ENCODE measurements at places on chromosomes 16 and 17.
A peak's percentile ranks its signal among the peaks of the same experiment; 100 is the strongest.

DNA sequence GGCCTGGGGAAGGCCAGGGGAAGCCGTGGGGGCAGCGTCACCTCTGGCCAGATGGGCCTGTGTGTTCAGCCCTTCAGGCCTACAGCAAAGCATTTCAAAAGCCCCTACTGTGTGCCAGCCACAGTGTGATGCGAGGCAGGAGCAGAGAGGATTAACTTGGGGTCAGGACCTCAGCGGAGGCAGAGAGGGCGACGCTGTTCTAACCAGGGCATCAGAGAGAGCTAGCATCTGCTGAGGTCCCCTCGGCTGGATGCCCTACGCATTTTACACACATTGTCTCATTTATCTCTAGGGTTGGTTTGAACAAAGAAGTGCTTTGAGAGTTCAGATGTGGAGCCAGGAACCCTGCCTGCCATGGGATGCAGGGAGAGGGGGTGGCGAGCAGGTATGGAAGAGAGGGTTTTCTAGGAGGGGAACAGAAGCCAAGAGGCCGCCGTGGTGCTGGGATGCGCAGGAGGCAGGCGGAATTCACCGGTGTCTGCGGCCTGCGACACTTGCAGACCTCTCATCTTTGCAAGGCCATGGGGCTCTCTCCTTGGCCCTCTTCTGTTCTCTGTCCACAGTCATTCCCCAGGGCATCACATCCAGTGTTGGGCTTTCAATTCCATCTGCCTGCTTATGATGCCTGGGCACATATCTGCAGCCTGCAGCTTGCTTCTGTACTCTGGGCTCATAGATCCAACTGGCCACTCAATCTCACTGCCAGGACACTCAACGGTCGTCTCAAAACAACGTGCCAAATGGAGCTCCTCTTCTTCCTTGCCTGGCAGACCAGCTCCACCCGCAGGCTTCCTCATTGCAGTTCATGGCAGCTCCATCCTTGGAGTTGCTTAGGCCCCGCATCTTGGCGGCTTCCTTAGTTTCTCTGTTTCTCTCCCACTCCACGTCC lies 8.1 kb upstream of the NKD1 start:
- DNase-seq = peak; percentile 78

GRCh38 chr17:42428141-42428944 lies 5.3 kb upstream of the CAVIN1 start:
- peak; percentile 25 for DNase-seq

GRCh38 chr17:35002876-35003551 lies 22.7 kb downstream of the LIG3 start:
- no peak for DNase-seq

GRCh38 chr17:14050616-14051015 lies 18.7 kb upstream of the COX10 start:
- no peak for DNase-seq

- no peak for DNase-seq
Measured at GRCh38 chr17:64936117-64936516, 16.8 kb upstream of the LRRC37A3 start.

DNA sequence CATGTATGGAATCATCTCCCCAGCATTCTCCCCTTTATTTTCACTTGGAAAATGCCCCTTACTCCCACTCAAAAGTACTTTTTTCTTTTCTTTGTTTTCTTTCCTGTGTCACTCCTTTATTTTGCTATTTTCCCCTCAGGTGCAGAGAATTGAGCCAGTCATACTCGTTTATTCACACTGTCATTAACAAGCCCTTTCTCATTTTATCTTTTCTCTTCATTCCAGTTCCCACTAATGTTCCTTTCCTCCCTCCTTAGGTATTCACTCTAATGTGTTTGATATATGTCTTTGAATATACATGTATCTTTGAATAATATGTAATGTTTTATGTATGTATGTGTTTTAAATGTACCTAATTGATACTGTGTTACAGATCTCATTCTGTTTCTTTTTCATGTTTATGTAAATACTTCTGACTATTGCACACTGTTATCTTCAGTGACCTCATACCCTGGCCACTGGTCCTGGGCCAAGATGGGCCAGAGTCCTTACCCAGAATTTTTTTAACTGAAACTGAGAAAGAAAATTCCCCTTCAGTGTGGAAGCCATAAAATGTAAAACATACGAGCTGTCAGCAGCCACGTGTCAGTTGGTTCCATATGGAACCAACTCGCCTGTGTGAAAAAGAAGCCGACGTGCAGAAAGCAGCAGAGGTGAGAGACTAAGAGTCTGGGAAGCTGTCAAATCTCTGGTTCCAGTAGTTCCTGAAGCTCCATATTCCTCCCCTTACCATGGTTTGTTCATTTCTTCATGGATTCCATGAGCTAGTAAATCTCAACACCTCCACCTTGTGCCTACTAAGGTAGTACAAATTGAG lies 5.8 kb downstream of the SRR start:
- DNase-seq = no peak

DNA sequence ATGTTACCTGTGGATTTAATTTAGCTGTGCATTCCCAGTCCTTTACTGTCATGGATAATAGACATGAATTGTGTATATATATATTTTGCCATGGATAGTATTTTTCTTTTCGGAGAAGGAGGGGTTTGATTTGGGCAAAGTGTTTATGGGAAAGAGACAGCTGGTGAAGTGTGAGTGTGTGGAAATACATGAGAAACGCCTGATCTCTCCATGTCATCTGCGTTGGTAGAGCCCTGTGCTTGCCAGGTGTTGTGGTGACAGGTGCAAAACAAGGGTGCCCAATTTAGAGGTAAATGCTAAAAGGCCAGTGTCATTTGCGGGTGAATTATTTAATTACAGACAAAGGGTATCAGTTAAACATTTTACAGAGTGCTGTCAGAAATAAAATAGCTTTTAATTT lies 23.4 kb downstream of the NDEL1 start:
- DNase-seq = no peak

DNA sequence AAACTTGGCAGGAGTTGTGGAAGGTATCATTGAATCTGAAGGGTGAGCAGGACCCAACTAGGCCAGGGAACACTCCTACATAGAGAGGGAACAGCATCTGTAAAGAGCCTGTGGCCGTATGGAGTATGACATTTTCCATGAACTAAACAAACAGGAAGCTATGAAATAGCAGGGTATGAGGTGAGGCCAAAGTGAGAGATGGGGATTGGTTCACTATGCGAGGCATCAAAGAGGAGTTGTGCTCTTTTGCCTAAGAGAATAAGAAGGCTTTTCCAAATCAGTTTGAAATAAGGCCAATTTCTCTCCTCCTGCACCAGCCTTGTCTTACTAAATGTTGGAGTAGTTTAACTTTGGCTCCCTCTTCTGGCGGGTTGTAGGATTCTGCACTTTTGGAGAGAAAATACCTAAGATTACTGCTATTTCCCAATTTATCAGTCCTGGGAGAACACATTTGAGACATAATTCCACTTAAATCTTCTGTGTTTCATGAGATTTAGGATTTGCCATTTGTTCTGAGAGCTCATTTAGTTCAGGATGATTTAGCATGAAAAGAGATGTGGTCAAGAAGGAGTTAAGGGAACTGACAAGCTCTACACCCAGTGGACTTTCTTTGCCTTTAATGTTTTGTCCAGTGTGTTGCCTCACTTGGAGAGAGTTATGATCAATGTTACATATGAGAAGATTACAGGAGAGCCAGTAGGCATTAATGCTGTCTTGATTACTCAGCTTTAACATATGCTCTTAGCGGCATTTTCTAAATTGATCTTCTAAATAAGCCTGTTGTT lies 55.4 kb downstream of the TNRC6C start:
- peak; percentile 86 for DNase-seq

DNA sequence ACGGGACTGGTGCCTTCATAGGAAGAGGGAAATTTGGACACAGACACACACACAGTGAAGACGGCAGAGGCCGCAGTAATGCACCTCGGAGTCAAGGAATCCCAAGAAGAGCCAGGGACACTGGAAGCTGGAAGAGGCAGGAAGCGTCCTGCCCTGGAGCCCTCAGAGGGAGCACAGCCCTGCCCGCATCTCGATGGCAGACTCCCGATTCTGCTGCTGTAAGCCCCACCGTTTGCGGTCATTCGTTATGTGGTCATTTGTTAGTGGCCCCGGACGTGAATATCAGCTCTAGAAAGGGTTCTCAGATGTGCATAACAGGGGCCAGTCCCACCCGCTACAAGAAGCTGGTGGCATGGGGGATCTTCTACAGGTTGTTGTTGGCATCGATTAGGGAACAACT lies 316.6 kb downstream of the FOXL1 start:
- no peak for DNase-seq

- no peak for DNase-seq
Measured at GRCh38 chr16:526181-527014, 1.1 kb upstream of the CAPN15 start.

DNA sequence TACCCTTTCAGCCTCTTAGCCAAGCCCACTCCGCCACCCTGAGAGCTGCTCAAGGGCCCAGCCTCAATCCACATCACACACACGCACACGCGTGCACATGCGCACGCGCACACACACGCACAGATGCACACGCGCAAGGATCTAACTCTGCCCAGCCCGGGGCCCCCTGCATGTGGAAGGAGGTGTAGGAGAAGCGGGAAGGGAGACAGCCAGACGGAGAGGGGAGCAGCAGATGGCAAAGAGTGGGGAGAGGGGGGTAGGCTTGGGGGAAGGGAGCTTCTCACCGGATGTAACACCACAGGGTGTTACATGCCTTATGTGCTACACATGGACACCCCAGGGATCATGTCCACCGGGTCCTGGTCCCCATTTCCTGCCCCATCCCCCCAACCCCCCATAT lies 15.3 kb downstream of the DLG4 start:
- peak; percentile 87 for DNase-seq

- DNase-seq = peak; percentile 85
Measured at GRCh38 chr16:30395155-30395991, at the start of gene ZNF48. ZNF48 (plus strand) TSS chr16:30395420; CDS start chr16:30395795, 375 bp downstream.

DNA sequence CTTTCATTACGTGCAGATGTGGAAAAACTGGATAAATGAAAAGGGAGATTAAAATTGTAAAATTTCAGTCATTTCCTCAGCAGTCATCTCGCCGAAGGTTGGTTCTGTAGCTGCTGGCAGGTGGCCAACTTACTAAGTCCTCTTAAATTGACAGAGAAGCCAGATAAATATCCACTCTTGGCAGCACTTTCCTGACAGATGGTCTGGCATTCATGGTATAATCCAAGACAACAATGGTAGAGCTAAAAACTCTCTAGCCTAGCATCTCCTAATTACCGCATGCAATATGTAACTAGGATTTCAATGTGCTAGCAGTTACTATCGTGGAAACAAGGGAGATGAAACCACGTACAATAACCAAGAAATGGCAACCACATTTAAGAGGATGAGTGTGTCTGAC lies 306.3 kb downstream of the CNTNAP4 start:
- peak; percentile 96 for DNase-seq

DNA sequence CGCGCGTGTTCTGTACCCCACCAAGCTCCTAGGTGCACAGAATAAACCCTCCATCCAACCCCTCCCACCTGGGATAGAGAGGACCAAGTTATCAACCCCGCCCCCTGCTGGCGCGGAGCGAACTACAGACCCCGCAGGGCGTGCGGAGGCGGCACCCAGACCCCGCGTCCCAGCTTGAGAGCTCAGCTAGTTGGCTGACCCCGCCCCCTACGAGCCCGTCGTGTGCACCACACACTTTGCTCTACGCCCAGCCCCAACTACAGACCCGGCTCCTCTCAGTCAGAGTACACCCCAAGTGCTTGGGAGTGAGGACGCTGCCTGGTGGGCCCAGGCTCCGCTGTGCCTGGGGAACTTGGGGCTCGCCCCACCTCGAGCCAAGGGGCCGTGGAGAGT lies 1.5 kb downstream of the GRIN2A start:
- peak; percentile 42 for DNase-seq

DNA sequence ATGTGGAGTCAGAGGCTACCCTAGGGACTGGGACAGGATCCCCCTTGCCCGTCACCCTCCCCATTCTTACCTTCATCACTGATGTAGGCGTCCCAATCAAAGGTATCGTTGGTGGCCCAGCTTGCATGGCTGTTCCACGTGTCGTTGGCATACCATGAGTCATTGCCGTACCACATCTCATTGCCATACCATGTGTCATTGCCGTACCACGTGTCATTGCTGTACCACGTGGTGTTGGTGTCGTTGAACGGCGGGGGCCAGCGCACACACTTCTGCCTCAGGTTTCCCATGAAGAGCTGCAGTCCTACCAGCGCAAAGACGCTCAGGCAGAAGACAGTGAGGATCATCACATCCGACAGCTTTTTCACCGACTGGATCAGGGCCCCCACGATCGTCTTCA lies 4.8 kb downstream of the SCN4A start:
- no peak for DNase-seq

- no peak for DNase-seq
Measured at GRCh38 chr17:63099425-63099824, 133.4 kb downstream of the TANC2 start.

GRCh38 chr16:25176136-25176535 lies 40.6 kb upstream of the AQP8 start:
- no peak for DNase-seq

DNA sequence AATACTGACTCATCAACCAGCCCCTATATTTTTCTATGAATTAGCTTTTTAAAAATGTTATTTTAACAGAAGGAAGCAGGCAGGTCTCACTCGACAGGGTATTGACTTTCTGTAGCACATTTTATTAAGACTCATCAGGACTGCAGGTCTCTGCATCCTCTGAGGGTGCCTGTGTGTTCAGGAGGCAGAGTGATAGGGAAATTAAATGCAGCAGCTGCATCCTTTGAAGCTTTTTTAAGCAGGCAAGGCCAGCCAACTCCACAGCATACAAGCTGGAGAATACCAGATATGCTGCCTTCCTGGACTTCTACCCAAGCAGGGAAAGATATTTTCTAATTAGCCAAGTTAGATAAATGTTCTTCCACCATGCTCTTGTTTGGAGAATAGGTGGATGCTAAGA lies 124.9 kb downstream of the WSCD1 start:
- DNase-seq = no peak

DNA sequence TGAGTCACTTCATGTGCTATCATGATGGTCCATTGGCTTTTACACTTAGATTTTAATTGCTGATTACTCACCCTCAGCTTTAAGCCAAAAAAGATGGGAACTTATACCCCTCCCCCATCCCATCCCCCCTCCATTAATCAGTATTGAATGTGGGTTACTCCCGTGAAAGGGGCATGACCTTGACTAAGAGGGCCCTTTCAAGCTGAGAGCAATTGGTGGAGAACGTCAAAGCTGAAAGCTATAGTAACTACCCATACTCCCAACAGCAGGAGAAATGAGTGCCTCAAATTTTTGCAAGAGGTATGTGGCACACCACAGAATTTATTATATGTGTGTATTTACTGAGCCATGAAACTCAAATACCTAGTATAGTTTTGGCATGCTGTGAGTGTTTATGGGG lies 99.7 kb upstream of the CDH8 start:
- no peak for DNase-seq

DNA sequence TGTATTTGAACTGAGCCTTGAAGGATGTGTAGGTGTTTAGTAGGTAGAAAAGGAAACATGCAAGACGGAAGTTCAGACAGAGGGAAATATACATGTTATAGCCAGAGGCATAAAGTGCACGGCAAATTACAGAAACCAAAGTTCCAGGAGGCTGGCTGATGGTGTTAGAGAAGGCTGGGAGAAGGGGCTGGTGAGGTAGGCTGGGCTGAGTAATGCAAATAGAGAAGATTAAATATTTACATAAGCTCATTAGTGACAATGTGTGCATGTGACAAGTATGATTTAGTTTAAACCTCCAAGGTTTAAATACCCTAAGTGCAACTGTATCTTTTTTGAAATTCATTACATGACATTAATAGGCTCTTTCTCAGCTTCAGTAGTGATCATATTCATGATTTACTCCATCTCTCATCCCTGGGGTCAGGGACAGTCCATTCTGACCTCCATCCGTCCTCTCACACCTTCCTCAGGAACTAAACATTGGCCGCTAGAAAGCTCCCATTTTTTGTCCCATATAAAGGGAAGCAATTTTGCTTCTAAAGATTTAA lies 399.8 kb upstream of the SALL1 start:
- DNase-seq = no peak
